NCI-H510A treated with DMSO at 0.1 percent for 48 hours (cell line): ENCODE measurements at places on chromosomes 2 and 18.

- no peak for DNase-seq
Observed at GRCh38 chr2:185279999-185280398, 458.6 kb upstream of the FSIP2 start.

- DNase-seq: peak; percentile 65
Observed at GRCh38 chr2:236309669-236310029, 45.4 kb upstream of the ASB18 start.

GRCh38 chr2:129757915-129758783 lies 221.3 kb upstream of the RAB6C start:
- DNase-seq: no peak

DNA sequence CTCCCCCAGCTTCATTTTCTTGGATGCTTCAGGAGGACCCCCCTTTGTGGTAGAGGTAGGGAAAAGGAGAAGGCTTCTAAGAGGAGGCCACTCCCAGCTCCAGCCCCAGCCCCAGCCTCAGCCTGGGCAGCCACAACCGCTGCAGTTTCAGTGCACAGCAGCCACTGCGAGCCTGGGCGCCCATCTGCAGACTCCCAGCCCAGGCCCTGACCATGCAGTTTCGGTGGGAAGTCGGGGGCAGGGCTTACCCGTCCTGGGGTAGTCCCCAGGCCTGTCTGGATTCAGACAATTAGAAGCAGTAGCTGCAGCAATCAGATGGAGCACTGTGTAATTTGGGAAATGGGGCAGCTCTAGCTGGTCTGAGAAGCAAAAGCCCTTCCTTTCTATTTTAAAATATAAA lies 28.6 kb downstream of the ITM2C start:
- DNase-seq: no peak

DNA sequence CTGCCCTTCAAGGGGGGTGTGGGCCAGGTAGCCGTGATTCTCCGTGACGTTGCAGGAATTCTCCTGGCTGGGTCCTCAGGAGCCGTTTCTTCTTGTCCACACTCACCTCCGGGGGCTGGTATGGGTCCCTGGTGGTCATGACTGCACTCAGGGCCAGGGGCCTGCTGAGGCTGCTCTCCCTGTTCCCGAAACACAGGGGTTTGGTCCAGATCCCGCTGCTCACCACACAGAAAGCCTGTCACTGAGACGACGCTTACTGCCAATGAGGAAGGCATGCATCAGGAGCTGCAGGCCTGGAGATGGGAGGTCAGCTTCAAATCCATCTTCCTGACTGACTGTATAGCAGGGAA lies 160.7 kb downstream of the RTP5 start:
- DNase-seq: no peak

GRCh38 chr2:189109921-189110397 lies 69.6 kb downstream of the COL5A2 start:
- DNase-seq: no peak

DNA sequence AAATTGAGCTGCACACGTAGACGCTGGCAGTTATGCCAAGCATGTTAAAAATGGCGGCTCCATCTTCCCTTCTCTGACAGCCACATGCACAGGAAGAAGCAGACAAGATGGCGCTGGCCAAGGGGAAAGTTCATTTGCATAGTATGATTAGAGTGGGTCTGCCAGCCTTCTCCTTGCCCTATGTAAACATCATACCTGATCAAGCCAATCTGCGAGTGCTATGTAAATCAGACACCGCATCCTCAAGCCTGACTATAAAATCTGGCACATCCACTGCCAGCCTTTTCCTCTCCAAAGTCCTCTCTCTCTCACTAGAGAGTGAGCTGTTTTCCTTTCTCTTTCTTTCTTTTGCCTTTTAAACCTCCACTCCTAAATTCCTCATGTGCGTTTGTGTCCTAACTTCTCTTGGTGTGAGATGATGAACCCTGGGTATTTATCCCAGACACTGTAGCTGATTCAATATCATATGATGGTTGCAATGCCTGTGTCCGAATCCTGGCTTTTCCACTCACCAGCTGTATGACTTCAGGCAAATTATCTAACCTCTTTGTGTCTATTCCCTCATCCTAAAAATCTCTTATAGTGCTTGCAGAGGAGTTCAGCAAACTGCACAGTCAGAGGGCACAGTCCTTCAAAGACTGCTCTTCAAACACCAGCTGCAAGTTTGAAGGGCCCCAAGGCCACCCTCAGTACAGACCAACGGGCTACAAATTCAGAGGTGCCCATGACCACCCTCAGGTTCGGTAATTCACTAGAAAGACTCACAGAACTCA lies 39.3 kb upstream of the ITSN2 start:
- DNase-seq: peak; percentile 94

- no peak for DNase-seq
Observed at GRCh38 chr2:88190808-88191721, 20.9 kb downstream of the THNSL2 start.

DNA sequence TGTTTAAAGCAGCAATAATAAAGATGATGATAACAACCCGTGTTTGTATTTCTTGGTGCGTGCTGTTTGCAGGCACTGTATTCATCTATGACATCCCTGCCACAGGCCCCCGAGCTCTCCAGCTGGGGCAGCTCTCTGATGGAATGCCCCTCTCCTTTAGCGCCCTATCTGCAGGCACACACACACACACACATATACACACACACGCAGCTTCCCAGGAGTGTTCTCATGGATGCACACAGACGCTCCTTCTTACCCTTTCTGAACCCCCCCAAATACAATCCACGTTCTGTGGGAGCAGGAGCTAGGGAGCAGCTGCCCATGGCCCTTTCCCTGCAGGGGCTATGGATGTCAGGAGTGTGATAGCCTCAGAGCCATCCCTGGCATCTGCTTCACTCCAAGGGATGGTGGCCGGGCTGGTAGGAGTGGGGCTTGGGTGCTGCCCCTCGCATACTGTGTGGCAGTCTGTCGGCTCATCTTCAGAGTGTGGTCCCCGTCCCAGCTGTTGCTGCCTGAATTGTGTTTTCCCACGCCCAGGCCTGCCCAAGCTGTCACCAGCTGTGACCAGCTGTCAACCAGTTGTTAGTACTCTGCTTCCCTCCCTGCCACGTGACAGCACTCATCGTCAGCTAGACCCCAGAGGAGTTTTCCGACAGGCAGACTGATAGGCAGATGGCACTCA lies 50.8 kb upstream of the MYCN start:
- no peak for DNase-seq

DNA sequence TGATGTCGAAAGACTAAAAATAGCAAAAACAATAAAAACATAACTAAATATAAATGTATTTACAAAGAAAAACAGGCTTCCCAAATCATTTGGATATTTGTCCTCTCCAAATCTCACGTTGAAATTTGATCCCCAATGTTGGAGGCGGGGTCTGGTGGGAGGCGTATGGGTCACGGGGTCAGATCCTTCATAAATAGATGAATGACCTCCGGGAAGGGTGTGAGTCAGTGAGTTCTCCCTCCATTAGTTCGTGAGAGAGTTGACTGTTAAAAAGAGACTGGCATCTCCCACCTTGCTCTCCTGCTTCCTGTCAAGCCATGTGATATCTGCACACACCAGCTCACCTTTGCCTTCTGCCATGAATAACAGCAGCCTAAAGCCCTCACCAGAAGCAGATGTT lies 703.0 kb downstream of the TMEM182 start:
- DNase-seq: no peak

- no peak for DNase-seq
Observed at GRCh38 chr2:65576278-65576677, 143.9 kb upstream of the SPRED2 start.

- DNase-seq: no peak
Observed at GRCh38 chr2:61647044-61647443, 108.9 kb upstream of the XPO1 start.

- DNase-seq: no peak
Observed at GRCh38 chr18:49371786-49372185, 88.7 kb downstream of the DYM start.

GRCh38 chr2:172938713-172939375 lies 136.8 kb upstream of the MAP3K20 start:
- no peak for DNase-seq

- DNase-seq: no peak
Observed at GRCh38 chr2:113112441-113112840, 15.0 kb upstream of the IL1RN start.

DNA sequence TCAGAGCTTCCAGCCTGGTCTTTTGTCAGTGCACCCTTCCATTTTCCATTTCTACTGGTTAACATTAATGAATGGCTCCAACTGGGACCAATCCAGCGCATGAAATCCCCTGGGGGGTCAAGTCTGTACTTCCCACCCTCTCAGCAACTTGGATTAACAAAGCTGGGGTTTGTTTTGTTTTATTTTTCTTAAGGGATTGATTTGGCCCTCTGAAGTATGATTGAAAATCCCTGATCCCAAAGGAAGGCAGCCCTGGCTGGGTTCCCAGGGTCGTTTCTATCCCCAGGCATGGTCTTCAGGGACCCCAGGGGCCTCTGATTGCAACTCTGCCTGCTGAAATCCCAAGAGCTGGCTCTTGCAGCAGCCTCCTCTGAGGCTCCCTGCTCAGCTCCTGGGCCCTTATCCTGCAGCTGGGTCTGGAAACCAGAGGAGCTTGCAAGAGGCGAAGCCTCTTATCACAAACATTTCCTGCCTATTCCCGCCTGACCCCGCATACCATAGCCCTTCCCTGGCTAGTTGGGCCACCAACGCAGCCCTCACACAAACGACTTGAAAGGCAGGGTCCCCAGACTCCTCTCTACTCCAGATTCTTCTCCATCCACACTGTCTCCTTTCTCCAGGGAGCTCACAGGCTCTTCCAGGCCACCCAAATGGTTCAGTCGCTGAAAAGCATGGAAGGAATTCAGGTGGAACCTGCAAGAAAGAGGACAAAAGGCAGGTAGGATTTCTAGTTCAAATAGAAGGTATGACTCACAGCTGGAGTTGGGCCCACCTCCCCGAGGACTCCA lies 109.7 kb upstream of the PKDCC start:
- DNase-seq: no peak
